ENCODE measurements at places on chromosomes 2 and 18.
A peak's percentile ranks its signal among the peaks of the same experiment; 100 is the strongest.

DNA sequence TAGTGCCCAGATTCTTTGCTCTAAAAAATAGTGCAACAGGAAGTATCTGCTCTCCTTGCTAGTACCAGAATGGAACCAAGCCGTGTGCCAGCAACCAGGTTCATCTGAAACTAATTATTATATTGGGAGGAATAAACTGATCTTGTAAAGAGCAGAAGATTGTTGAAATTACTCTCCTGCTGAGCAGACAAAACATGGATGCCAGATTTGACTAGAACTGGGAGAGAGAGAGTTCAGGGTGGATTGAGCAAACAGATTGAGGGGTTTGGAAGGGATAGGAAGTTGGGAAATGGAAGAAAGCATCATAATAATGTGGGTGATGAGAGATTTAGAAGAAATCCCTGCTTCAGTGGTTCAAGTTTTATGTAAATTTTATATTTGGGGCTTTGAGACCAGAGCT, 160.1 kb upstream of the RASGRP3 start:
- no peak for DNase-seq

- no peak for DNase-seq
Observed at GRCh38 chr2:70921839-70922234, 13.9 kb upstream of the ATP6V1B1 start.

DNA sequence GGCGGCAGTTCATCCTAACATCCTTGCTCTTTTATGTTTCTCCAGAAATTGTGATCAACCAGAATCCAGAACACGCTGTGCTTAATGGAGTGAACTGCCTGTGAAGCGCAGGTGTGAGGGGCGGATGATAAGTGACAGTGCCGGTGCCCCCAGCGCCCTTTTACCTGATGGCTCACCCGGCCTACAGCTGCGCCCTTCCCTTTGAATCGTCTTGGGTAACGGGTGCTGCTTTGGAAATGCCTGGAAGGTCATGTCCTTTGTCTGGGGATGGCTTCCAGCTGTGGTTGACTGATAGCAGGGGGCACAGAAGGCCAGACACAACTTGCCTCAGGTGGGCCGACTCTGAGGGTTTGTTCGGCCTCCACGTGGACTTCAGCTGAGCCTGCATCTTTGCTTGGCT, 119.4 kb downstream of the LPIN1 start:
- no peak for DNase-seq

- no peak for DNase-seq
Observed at GRCh38 chr2:113251118-113251517, 27.6 kb downstream of the PAX8 start.

DNA sequence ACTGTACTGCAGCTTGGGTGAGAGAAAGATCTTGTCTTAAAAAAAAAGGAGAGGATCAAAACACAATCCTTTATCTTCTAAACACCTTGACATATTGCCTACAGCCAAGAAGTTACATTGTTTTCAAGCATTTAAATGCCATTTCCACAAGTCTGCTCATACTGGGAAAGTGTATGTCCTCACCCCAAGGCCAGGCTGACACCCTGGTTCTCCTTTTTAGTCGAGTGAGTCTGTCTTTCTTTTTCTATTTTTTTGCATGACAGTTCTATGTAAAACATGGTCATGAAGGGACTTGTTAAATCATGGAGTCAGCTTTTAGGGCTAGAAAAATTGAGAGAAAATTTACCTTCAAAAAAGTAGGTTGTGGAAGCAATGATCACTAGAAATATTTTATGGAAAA, 233.3 kb downstream of the FAM210A start:
- DNase-seq: no peak

GRCh38 chr2:62787386-62787785, 81.9 kb downstream of the EHBP1 start:
- DNase-seq: no peak

GRCh38 chr2:14354231-14354630, 278.3 kb upstream of the LRATD1 start:
- DNase-seq: no peak

GRCh38 chr2:157596992-157597681, 31.5 kb downstream of the ACVR1C start:
- DNase-seq: no peak

GRCh38 chr2:176826984-176827668, 385.5 kb upstream of the HNRNPA3 start:
- DNase-seq: no peak

DNA sequence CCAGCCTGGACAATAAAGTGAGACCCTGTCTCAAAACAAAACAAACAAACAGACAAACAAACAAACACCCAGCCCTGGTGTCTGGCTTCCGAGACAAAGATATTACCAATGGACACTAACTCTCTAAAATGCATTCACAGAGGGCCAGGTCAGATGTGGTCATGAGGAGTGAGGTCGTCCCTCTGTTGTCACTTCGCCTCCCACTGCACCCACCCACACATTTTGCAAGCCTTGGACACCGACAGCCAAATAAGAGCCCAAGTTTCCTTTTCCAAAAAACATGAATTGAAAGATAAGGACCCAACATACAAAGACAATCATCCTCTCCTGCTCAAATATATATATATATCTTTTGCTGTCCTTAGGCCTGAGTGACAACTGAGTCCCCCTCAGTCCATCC, 319.9 kb downstream of the TSN start:
- DNase-seq: no peak

DNA sequence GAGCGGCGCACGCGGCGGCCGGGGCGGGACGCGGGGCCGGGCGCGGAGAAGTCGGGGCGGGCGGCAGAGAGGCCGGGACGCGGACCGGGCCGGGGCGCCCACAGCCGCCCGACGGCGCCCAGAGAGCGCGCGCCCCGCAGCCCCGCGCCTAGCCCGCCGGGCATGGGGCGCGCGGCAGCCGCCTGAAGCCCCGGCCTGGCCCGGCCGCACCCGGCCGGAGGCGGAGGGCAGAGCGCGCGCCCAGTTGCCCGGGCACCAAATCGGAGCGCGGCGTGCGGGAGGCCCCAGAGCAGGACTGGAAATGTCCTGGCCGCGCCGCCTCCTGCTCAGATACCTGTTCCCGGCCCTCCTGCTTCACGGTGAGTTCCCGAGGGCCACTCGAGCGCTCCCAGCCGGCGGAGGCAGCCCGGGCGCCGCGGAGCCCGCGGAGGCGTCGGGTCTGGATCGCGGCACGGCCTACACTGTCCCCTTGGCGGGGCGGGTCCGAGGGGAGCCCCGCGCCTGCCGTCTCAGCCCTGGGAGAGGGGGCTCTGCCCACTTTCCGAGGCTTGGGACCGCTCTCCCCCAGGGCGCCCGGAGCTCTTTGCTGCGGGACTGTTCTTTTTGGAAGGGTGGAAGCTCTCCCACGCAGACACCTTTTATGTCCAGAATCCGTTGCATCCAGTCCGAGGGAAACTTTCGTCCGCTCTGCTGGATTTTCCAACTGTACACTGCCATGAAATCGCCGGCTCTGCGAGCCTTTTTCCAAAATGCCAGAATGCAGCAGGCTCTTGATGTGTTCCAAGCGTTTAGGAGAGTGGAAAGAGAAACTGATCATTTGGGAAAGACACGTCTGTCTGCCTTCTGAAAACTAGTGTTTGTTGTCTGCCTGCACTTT, 484 bp downstream of the APCDD1 start:
- no peak for DNase-seq

DNA sequence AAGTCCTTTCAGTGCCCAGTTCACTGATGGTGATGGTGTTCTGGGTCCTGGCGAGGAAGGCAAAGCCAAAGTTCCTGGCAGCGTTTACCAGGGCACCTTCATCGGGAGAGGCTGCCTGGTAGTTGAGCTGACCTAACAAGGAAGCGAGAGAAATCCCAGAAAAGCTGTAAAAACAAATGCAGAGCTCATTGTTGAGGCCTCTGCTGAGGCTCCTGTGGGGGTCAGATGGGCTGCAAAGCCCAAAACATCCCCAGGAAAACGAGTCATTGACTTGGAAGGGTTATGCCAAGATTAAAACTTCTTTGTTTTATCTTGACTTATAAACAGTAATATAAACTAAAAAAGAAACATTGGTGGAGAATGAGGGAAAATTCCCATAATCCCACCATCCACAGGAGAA, 53.3 kb upstream of the NARS1 start:
- DNase-seq: no peak

DNA sequence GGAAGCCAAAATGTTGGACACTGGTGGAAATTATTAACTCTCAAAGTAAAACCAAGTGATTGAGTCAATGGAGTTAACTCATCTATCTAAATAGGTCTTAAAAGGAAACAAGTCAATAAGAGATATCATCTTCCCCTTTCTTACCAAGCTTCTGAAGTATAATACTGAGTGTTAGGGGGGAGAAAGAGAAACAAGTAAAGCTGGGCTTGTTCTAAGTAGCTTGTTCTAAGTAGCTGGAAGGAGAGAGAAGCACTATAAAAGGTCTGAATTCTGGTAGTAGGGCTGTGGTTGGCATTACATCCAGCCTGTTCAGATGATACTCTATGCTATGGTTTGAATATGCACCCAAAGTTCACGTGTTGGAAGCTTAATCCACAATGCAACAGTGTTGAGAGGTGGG, 26.8 kb downstream of the YES1 start:
- no peak for DNase-seq

DNA sequence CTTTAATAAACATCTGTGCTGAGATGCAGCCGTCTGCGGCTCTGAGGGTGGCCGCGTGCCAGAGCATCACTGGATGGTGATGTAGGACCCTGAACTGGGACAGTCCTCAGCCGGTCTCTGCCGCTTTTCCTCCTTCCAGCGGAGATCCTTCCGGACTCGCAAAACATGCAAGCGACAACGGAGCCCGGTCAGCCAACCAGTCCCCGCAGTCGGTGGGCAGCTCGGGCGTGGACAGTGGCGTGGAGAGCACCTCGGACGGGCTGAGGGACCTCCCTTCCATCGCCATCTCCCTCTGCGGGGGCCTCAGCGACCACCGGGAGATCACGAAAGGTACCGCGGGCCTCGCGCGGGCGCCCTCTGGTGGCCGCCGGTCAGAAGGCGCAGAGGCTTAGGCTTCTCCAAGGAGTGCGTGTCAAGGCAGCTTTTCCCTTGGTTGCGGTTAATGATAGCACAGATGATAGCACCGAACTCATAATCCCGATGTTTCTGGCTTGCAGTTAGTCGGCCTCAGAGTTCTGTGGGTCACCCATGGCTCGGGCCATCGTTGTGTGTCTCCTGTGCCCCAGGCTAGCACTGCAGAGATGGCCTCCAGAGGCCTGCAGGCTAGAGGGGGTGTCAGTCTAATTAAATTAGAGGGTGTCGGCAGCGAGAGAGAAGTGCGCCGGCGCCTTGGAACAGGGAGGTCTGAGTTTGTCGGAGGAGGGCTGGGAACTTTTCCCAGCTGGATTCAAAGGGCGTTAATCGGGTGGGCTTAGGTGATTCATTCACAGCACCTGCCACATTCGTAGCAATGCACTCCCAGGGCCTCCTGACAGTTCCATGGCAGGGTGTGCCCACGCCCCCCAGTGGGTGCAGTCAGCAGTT, 38.5 kb downstream of the LPIN1 start:
- DNase-seq: peak; percentile 60

GRCh38 chr2:107285621-107286299, 399.8 kb upstream of the ST6GAL2 start:
- no peak for DNase-seq

- no peak for DNase-seq
Observed at GRCh38 chr2:217650229-217650628, 352.6 kb downstream of the TNS1 start.

DNA sequence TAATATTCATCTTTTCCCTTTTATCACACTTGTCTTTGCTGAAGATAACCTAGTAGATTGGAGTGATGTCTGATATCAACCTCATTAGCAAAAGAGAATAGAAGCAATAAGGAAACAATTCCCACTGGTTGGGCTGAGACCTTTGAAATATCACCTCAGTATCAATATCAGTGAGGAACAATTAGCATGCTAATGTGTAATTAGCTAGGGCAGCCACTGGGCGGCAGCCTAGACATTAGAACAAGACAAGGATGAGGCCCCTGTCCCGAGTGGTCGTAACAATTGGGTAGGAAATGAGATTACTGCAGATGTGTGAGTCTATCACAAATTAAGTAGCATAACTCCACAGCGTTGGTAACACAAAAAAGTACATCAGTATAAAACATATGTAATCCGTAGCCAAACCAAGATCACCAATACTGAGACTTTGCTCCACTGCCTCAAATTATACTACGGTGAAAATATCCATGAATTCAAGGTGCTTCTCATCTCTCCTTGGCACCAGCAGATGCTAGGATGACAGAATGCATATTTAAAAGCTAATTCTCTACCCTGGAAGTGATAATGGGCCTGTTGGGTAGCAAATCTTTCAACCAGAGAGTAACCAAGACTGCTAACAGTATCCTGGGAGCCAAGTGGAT, 99.1 kb downstream of the ALPK2 start:
- DNase-seq: no peak

GRCh38 chr18:56747857-56748256, 96.7 kb downstream of the WDR7 start:
- DNase-seq: no peak

DNA sequence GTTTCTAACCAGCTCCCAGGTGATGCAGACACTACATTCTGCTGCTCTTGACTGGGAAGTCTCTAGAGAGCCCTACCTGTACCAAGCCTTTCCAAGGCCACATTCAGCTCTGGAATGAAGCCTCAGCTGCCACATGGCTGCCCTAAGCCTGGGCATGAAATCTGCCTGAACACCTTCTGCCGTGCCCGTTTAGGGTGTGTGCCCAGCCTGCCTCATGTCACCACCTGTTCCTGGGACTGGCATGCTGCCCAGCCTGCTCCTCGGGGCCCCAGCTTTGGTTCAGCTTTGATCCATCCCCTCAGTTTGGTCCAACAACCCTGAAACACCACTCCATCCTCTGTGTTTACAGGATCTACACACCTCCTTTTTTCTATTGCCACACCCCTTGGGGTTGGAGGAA, 210.9 kb downstream of the L3MBTL4 start:
- no peak for DNase-seq

- peak; percentile 67 for DNase-seq
Observed at GRCh38 chr2:85707304-85707703, 13.1 kb downstream of the GNLY start.

GRCh38 chr2:109129356-109129920, 433 bp downstream of the SH3RF3 start:
- DNase-seq: no peak

GRCh38 chr2:39121523-39122063, 742 bp upstream of the SOS1 start:
- no peak for DNase-seq

DNA sequence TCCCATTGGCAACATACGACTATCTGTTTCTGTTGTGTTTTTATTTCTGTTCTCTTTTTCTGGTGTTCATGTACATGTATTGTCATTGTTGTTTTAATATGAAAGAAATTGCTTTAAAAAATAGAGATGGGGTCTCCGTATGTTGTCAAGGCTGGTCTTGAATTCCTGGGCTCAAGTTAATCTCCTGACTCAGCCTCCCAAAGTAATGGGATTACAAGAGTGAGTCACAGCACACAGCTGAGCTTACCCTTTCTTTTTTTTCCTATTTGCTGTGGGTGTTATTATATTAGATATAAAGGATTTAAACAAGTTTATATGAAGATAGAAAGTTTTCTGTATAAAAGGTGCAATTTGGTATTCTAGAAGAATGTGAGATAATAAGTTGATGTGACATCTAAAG, 554.6 kb downstream of the DSC3 start:
- no peak for DNase-seq

DNA sequence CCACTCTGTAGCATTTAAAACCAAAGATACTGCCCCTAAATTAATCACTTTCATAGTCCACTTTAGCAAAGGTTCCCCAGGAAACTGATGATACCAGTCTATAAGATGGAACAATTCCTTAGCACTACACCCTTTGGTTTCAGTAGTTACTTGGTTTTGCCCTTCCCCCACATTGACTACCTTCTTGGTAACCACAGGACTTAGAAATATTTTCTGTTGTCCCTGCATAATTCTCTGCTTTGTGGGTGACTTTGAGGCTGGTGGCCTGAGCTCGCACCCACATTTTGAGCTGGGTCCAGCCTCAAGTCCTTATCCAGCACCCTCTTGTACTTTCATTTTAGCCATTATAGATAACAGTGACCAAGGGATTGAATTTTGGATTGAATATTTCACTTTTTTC, 23.1 kb downstream of the ELP2 start:
- DNase-seq: no peak

Data from right renal pelvis (tissue), 4 donors.